ENCODE measurements at places on chromosomes 13 and 19.

DNA sequence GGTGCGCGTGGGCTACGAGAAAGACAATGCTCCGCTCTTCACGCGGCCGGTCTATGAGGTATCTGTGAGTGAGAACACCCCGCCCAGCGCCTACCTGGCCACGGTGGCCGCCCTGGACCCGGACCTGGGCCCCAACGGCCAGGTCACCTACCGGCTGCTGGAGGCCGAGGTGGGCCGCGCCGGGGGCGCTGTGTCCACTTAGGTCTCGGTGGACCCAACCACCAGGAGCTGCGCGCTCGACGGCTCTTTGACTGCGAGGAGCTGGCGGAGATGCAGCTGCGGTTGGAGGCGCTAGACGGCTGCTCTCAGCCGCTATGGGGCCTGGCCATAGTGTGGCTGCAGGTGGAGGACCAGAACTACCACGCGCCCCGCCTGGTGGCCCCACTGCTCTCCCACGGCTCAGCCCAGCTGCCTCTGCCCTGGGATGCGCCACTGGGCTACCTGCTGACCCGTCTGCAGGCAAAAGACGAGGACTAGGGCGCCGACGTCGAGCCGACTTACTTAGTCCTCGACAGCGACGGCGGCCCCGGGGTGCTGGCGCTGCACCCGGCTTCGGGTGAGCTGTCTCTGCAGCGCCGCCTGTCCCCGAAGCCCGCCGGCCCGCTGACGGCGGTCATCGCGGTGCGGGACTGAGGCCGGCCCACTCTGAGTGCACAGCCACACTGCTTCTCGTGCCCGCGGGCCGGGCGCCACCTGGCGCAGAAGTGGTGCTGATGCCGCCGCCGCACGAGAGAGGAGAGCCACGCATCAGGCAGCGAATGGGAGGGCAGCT is 173.0 kb downstream of the OLFM4 start:
- peak; percentile 77 for DNase-seq

DNA sequence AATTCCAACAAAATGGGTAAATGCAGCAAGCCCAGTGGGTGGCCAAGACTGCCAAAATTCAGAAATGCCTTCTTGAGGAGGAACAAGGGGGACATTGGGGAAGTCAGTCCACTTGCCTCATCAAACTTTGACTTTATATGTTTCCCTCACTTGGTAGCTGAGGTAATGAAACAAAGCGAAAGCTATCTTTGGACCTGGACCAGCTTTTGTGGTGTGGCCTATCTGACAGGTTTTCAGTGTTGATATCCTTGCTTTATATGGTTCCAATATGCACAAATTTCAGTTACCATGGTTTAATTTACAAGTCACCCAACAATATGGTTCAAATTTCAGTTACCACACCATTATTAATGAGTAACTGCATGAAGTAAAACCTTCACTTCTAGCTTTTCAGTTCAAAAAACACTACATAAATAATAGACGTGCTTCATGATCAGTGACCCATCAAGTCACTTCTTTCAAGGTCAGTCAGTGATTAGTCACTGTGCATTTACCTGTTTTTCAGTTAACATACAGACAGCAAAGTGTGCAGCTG is 17.7 kb upstream of the POU4F1 start:
- no peak for DNase-seq

GRCh38 chr19:4861147-4861546 is 6.3 kb downstream of the PLIN3 start:
- no peak for DNase-seq

- DNase-seq = no peak
These were observed 426.2 kb upstream of the DACH1 start for GRCh38 chr13:72293206-72293605.

DNA sequence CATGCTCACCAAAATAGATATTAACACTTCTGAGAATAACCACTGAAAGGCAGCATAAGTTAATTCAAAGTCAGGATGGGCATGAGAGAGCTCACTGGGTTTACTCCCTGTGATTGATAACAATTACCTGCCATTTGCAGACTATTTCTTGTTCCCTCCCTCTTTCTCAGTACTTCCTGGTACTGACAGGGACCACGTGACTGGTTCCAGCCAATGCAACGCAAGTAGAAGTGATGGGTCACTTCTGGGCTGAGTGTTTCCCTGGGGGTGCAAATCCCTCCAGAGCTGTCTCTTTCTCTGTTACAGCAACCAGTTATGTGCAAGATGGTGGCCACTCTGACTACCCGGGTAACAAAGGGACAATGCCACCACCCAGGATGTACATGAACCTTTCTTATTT is 118.8 kb downstream of the EFNB2 start:
- DNase-seq = no peak

DNA sequence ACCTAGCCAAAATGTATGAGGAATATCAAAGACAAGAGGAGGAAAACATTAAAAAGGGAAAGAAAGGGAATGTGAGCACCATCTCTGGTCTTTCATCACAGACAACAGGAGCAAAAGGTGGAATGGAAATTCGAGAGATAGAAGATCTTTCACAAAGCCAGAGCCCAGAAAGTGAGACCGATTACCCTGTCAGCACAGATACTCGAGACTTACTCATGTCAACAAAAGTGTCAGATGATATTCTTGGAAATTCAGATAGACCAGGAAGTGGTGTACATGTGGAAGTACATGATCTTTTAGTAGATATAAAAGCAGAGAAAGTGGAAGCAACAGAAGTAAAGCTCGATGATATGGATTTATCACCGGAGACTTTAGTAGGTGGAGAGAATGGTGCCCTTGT is 217.0 kb downstream of the NBEA start:
- no peak for DNase-seq

DNA sequence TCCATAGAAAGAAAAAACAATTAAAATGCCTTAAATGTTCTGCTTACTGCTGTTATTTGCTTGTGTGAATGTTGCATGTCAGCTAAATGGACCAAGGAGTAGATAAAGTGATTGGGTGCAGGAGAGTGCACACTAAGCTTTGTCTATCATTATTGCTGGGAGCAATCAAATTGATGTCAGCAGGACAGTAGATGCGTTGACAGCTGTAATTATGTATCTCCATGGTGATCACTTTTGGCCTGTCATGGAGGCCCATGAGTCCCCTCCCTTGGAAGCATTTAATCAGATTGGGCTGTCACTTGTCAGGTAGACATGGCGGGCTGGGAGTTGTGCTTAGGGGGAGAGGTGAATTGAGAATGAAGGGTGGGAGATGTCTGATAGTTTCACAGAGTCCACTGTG is 215.3 kb downstream of the PCCA start:
- no peak for DNase-seq

- no peak for DNase-seq
These were observed 1.9 kb downstream of the HNRNPA1L2 start for GRCh38 chr13:52644108-52644507.

- DNase-seq = no peak
These were observed 1101.9 kb downstream of the PCDH9 start for GRCh38 chr13:66128201-66128600.

DNA sequence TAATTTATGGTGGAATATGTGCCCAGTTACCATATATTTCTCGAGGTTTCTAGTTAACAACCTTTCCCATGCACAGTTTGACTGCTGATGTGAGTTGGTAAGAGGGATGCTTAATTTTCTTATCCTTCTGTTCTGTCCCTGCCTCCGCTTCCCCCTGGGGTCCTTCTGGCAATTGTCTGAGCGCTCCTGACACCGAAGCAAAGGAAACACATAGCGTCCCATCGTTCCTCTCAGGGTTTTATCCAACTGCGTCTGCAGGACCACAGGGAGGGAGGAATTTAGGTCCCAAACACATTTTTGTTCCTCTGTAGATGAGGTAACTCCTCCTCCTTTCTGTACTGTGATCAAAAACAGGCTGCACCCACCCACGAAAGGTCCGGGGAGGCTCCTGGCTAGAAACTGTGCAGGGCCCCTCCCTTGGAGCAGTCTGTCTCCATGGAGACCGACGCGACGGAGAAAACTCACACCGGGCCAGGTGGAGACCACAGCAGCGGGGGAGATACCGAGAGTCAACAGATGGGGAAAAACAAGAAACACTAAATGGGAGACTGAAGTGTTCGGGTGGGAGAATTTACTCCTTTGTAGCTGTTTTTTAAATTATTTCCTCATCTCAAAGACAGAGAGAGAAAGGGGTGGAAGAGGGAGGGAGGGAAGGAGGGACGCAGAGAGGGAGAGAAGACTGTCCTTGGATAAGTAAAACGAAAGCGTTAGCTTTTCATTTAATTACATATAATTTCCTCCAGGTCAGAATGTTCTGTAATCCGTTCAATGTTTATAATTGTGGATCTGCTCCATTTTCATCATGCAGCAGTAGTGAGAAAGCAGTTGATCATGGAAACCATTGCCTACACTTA is 191.8 kb upstream of the NBEA start:
- DNase-seq = peak; percentile 57

DNA sequence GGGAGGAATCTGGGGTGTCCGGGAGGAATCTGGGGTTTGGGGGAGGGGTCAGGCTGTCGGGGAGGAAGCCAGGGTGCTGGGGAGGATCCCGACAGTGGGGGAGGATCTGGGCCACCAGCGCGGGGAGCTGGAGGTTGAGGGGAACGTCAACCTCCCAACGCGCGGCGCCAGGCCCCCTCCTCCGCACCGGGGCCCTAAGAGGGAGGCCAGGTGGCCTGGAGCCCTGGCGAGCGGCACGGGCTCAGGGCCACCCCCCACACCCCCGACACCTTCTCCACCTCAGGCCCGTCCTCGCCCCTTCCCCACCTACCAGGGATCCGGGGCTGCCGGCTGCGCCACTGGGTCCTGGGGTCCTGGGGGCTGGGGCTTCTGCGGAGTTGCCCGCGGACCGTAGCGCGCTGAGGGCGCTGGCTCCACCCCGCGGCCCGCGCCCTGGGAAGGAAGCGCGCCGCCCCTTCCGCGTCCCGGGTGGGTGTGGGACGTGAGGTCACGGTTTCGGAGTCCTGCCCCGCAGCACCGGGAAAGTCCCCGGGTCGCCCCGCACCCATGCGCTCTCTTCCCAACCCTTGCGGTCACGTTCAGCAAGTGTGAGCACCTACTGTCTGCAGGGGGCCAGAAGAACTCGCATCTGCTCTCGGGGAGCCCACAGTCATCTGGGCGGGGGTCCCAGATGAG is at the start of gene TICAM1:
TICAM1 (minus strand) TSS at position 409 of the 675 bp plus-strand sequence. CDS start 13,335 bp downstream, outside the sequence.
- DNase-seq = no peak

DNA sequence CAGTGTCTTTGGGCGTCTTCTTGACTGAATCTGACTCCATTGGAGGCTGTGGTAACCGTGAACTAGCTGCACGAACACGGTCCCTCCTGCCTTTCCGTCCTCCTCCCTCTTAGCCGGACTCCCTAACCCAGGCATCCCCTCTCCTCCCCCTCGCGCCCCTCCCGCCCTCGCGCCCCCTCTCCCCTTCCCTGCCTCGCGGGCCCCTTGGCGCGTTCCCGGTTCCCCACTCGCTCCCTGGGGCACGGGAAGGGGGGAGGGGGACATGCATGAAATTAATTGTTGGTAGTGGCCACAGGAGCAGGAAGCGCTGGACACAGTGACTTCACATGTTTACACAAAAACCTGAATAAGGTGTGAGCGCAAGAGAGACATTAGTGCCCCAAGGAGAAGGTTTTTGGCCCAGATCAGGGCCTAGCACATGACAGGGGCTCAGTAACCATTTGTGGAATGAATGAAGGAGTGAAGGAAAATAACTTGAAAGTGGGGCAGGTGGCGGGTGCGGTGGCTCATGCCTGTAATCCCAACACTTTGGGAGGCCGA is 279 bp downstream of the DMRTC2 start:
- no peak for DNase-seq

GRCh38 chr13:21405309-21405708 is 53.8 kb downstream of the ZDHHC20 start:
- DNase-seq = no peak
